Activated T-helper 1 cell treated with Interleukin-2 at 50 U/mL for 16 hours (primary cell): ENCODE measurements at places on chromosomes 5 and 9.

GRCh38 chr5:62640446-62640845 is 61.8 kb downstream of the LRRC70 start:
- no peak for DNase-seq

DNA sequence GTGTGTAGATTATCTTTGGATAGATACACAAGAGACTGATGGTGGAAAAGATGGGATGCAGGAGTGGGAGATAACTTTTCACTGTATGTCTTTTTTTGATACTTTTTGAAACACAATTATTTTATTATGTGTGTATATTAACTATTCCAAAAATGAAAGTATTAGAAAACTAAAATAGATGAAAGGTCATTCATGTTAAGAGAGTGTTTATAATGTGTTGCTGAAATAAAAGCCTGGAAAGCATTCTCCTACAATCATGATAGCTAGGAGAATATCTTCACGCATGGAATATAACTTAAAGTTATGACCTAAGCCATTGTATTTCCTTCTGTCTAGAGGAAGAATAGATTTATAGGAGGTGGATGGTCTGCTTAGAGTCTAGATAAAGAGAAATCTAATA is 154.8 kb upstream of the MAST4 start:
- no peak for DNase-seq

DNA sequence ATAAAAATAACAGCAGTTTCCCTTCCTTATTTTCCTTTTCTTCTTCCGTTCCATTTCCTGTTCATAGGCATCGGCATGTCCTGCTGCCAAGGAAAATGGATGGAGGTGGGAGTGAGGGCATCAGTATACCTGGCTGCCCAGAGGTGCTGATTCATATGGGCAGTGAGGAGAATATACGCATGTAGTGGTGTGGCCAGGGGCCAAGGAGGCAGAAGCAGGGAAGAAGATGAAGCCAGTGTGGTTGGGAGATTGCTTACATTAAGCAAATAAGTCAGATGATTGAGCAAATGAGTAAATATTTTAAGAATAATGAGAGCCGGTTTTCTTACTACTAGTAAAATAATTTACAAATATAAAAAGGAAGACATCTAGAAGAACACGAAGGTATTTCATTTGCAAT is 344.9 kb upstream of the PAPPA start:
- DNase-seq = no peak

GRCh38 chr9:128469070-128469469 is 13.3 kb downstream of the ODF2 start:
- DNase-seq = no peak
